Mucosa of gallbladder (tissue), 1 donor: ENCODE measurements at places on chromosomes 12 and 14.

DNA sequence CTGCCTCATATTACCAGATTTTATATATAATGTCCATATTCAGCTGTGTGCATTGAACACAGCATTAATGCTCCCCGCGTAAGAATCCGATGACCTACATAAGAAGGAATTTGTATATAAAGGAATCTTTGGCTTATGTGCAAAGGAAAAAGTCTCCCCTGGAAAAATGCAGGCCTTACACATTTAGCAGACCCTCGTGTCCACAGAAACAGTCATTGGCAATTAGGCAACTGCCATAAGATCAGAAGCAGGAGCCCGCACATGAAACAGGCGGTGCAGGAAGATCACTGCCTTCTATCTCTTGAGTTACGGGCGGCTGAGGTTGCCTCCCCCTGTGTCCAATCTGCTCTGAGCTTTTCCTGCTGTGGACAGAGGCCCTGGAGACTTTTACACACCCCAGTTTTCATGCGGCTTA, 63.2 kb upstream of the RFX4 start:
- DNase-seq = no peak

DNA sequence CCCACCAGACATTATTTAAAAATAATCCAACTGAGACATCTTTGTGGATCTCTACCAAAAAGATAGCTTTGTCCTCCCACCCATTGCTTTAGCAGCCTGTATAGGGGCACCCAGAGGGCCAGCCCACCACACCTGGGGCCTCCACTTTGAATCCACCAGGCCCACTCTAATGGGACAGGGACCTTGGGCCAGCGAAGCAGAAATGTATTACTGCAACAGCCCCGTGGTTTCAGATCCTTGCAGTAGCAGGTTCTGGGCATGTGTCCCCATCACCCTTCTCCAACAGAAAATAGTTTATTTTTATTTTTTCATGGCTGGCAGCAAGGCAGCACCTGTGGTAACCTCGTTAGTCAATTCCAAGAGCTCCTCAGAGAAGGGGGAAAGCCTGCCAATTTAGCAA, 218.4 kb downstream of the ZFP36L1 start:
- no peak for DNase-seq

GRCh38 chr14:58774531-58774930, 136.8 kb downstream of the DACT1 start:
- no peak for DNase-seq

GRCh38 chr12:55842681-55843429, at the start of gene MMP19:
MMP19 (minus strand) TSS chr12:55842936; CDS start chr12:55842830, 106 bp downstream.
- no peak for DNase-seq

DNA sequence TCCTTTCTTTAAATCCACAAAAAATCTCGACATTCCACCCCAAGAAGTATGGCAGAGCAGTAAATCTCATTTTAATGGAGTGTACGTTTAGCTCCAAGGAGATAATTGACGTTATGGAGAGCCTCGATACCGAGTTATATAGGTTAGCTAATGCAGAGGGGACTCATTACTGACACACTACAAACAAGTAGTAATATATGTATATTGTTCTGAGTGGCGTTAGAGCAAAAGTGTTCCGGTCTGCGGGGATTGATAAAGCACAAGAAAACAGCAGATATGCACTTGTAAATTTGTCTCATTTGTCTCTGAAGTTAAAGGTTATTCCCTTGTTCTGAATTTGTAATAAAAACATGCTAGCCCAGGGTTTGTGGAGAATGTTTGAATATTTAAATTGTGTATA, 84.1 kb downstream of the BCL11B start:
- no peak for DNase-seq

DNA sequence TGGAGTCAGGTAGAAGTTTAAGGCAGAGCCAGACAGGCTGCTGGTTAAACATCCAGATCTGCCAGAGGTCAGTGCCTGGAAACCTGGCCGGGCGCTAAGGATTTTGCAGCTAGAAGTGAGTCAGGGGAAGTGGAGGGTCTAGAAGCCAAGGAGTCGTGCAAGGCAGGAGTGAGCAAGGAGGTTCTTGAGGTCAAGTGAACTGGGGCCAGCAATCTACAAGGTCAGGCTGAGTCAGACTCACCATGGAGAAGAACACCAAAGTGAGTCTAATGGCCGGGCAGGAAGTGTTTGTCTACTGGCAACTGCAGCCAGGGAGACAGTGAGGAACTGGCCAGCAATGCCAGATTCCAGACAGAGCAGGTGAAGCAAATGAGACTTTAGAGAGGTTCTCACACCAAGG, 628.2 kb downstream of the ETNK1 start:
- no peak for DNase-seq
